CD4-positive, CD25-positive, alpha-beta regulatory T cell (primary cell): ENCODE measurements at places on chromosomes 11 and 22. TPM values are rescaled to one million over a fixed set of nuclear protein-coding genes. Genes with fewer than 3 reads are reported as not detected.

DNA sequence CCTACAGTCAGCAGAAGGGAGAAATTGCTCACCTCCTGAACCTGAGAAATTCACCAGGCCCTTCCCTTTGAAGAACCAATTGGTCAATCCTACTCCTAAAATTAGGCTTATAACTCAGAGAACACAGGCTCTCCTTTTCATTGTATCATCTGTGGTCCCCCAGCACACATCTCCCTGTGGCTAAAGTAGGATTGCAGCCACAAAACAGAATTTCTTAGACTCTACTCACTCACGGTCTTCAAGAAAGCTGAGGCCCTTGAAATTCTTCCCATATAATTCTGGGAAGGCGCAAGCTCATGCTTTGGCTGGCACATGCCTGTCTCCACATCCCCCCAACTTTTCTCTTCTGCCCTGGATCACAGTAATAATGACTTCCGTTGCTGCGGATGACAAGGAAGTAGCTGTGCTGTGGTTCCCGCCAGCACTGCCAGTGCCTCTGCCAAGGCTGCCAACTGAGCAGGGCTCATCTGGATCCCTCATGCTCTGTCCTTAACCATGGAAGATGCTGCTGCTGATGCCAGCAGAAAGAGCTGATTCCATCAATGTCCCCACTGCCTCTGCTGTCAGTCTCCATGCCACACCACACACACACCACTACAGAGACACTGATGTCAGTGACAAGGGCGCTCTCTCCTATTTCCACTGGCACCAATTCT is 200.6 kb upstream of the POU2AF2 start:
- no peaks in the 10 kb centered on the region for H3K4me1 ChIP-seq
- H3K27ac ChIP-seq: no peak overlapping the region
- DNase-seq: no peak

TRIM6 gene
- not detected for total RNA-seq

GRCh38 chr11:57251491-57252104 is 14.5 kb upstream of the APLNR start:
- H3K27me3 ChIP-seq: peaks cover 7% of the 10 kb centered on the region
- no peaks in the 10 kb centered on the region for H3K36me3 ChIP-seq
- no peak for DNase-seq

STIP1 gene
- 57.8 TPM for total RNA-seq

DNA sequence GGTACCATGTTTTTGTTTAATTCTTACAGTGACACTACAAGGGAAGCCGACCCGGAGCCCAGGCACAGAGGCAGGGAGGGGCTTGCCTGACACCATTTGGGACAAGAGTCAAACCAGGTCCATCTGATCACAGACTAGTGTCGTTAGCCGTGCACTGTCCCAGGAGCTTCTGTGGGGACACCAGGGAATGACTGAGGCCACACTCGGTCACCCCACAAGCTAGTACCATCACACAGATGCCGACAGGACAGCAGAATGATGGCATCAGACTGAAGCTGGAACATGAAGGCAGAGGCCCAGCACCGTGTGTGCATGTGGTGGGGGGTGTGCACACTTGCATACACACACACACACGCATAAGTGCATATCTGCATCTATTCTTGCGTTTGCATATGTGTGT is 61.5 kb upstream of the NECTIN1 start:
- DNase-seq: no peak
- H3K27me3 ChIP-seq: no peaks in the 10 kb centered on the region
- H3K27ac ChIP-seq: no peak overlapping the region
- no peak overlapping the region for H3K4me3 ChIP-seq
- H3K36me3 ChIP-seq: no peaks in the 10 kb centered on the region

DNA sequence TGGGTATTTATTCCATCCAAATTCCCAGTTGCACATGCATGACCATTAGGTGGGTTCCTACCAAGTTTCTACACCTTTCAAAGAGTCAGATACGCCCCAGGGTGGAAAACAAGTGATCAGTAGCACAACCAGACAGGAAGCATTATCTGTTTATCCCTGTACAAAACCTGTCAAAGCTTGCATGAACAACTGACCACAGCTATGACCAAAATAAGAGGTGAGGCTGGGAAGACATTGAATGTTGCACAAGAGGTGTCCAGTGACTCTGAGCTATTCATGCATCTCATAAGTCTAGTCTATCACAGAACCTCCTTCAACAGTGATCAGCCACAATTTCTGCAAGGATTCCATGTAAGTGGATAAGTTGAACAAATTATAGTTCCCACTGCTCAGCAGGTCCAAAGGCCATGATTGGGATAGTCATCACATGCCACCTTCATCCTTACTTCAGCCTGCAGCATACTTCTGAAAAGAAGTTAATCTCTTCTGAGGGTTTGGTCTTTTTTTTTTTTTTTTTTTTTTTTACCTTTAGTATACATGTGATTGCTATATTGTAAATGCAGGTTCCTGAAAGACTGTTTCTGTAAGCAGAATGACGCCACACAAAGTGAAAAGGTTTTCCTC is 28.0 kb upstream of the TMEM45B start:
- no peak overlapping the region for H3K4me3 ChIP-seq
- no peak for DNase-seq
- H3K4me1 ChIP-seq: no peaks in the 10 kb centered on the region
- peaks cover 3% of the 10 kb centered on the region for H3K27me3 ChIP-seq
- no peaks in the 10 kb centered on the region for H3K36me3 ChIP-seq

LGR4 gene
- total RNA-seq: 2.7 TPM

DNA sequence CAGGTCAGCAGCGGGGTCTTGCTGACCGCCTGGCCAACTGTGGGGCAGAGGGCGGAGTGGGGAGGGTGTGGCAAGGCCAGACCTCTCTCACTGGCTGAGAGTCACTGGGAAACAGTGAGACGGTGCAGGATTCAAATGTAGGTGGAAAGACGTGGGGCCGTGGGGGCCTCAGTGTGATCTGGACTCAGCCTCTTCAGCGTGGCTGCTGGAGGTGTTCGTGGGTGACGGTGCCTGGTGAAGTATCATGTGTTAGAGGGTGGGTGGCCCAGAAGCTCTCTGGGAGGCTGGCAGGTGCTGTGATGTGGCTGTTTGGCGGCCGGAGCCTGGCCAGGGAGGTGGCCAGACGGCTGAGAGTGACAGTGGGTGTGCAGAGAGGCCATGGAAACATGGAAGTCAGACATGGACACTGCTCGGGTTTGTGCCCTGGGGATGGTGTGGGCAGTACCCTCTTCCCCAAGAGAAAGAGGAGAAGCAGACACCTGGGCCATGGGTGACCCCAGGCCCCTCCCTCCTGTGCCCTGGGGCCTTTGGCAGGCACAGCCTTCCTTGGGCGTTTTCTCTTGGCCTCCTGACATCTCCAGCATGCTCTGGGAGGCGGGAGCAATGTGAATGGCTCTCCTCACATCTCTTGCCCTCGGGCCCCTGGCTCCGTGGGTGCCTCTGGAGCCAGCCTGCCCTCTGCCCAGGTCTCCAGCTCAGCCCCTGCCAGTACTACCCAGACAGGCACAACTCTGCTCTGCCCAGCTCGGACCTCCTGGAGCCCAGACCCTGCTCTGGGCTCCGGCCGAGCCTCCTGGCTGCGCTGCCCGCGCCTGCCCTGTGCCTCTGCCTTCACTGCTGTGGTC is 10.1 kb upstream of the ACR start:
- no peaks in the 10 kb centered on the region for H3K27me3 ChIP-seq
- H3K4me3 ChIP-seq: no peak overlapping the region
- no peaks in the 10 kb centered on the region for H3K36me3 ChIP-seq
- H3K4me1 ChIP-seq: no peaks in the 10 kb centered on the region

GRCh38 chr11:128179039-128179438 is 408.3 kb downstream of the ETS1 start:
- no peak overlapping the region for H3K4me3 ChIP-seq
- H3K36me3 ChIP-seq: no peaks in the 10 kb centered on the region
- H3K4me1 ChIP-seq: no peaks in the 10 kb centered on the region
- no peaks in the 10 kb centered on the region for H3K27me3 ChIP-seq

DNA sequence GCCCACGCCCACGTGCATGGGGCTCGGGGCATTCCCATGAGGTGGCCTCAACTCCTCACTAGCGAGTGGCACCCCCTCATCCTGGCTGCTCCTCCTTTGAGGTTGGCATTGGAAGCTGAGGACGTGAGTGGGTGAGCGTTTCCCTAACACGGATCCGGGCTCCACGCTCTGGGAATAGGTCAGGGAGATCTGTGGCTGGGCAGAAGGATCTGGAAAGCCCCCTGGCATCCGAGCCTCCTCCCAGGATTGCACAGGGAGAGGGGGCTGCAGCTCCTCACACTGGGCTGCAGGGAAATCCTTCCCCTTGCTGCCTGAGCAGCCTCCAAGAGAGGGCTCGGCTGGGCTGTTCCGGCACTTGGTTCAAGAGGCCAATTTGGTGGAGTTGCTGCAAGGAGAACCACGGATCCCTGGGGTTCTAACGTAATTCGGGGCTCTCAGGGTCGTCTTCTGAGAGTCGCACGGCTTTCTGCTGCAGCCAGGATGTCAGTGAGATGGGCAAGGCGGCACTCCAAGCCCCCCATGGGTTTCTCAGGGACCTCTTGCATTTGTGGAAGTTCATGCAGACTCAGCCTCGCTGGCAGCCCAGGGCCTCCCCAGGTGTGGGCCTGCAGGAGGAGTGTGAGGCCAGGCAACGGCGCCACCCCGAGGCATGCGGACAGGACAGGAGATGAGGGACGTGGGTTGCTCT is 1119.0 kb downstream of the BRD1 start:
- H3K27me3 ChIP-seq: no peaks in the 10 kb centered on the region
- H3K36me3 ChIP-seq: no peaks in the 10 kb centered on the region
- no peaks in the 10 kb centered on the region for H3K4me1 ChIP-seq

DNA sequence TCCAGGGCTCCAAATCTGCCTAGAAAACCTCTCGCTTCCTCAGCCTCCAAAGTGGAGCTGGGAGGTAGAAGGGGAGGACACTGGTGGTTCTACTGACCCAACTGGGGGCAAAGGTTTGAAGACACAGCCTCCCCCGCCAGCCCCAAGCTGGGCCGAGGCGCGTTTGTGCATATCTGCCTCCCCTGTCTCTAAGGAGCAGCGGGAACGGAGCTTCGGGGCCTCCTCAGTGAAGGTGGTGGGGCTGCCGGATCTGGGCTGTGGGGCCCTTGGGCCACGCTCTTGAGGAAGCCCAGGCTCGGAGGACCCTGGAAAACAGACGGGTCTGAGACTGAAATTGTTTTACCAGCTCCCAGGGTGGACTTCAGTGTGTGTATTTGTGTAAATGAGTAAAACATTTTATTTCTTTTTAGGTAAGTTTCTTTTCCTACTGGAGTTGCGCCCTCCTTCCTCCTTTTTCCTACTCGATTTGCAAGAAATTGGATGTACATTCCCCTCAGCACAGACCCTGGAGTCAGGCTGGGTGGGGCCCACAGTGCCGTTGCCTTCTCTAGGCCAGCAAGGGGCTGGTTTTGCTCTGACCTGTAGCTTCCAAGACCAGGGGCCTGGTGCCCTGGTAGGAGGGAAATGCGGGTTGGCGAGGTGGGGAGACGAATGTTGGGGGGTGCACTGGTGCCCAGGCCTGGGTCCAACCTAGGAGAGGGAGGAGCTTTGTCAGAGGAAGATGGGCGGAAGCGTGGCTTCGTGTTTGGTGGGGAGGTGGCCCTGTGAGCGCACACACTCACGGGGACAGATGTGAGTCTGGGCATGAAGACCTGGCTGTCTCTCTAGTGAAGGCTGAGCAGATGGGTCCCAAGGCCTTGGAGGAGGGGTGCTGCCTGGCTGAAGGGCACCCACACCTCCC is 50.6 kb downstream of the ST14 start:
- no peaks in the 10 kb centered on the region for H3K27me3 ChIP-seq
- H3K4me1 ChIP-seq: peaks cover 4% of the 10 kb centered on the region
- H3K36me3 ChIP-seq: no peaks in the 10 kb centered on the region

- peaks cover 85% of the 10 kb centered on the region for H3K36me3 ChIP-seq
- H3K27ac ChIP-seq: no peak overlapping the region
- DNase-seq: no peak
- H3K4me3 ChIP-seq: no peak overlapping the region
- no peaks in the 10 kb centered on the region for H3K27me3 ChIP-seq
- H3K4me1 ChIP-seq: no peaks in the 10 kb centered on the region
Measured at GRCh38 chr11:68584991-68585524, 99.3 kb upstream of the GAL start.

XKR3 gene
- total RNA-seq: not detected

TSPAN18 gene
- total RNA-seq: 36.9 TPM
